ENCODE measurements at places on chromosomes 12 and 14.

DNA sequence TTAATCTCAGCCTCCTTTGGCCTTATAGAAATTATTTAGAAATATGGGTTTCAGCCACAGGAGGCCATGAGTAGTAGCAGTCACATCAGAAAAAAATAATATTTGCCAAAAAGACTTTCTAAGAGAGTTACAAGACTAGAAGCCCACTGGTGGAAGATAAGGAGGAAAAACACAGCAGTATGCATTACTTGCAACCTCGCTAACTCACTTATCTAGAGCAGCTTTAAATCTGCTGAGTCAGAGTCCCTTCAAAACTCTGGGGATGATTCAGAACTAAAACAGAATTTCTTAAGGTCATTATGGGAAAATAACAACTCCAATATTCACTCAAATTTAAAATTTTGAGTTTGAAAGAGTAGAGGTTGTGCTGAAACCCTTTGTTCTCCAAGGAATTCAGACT lies 6.2 kb downstream of the OR4K17 start:
- DNase-seq: no peak

GRCh38 chr14:68404652-68405183 lies 388.1 kb downstream of the ZFP36L1 start:
- no peak for DNase-seq

GRCh38 chr14:38255408-38255672 lies 553 bp downstream of the CLEC14A start:
- no peak for DNase-seq

GRCh38 chr12:29534935-29535334 lies 37.4 kb upstream of the OVCH1 start:
- DNase-seq: no peak

- no peak for DNase-seq
These were observed 33.1 kb downstream of the CD9 start for GRCh38 chr12:6233121-6233971.

GRCh38 chr12:50825372-50825838 lies 17.3 kb upstream of the TMPRSS12 start:
- peak; percentile 64 for DNase-seq

DNA sequence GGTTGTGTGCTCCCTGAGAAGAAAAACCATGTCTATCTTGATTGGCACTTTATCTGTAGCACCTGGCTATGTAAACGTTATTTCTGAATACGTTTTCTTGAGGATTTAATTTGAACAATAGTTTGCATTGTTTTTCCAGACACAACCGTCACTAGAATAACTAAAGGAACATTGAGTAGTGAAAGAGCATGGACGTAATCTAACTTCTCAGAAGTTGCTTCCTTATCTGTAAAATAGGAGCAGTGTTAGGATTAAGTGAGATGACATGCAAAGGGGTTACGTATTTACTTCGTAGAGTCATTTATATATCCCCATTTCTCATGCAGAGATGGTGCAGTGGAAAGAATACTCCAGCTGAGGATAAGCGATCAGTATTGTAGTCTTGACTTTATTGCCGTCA lies 8.1 kb downstream of the AEBP2 start:
- DNase-seq: no peak
